AG08396 (cell line): ENCODE measurements at places on chromosomes 4 and X.
A peak's percentile ranks its signal among the peaks of the same experiment; 100 is the strongest.

DNA sequence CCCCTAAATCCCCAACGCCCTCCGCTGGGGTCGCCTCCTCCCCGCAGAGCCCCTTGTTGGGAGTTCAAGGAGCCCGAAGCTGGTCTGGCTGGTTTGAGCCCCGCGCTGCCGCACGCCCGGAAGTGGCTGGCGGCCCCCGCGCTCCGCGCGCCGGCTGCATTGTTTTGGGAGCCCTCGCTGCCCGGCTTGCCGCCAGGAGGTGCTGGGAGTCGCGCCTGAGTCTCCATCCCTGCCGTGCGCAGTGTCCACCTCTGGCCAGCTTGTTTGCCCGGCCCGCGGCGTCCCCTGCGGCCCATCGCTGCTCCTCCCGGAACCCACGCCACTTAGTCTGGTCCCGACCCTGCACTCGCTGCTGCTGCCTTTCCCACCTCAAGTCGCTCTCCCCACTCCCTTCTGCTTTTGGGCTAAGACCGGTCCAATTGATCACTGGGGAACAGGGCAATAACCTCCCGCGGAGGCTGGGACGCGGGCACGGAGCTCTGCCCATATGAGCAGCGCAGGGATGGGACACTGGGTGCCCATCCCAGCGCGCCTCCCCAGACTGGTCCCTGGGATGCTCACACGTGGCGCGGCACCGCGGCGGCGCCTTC lies 2.2 kb upstream of the SFRP2 start:
- peak; percentile 43 for DNase-seq

DNA sequence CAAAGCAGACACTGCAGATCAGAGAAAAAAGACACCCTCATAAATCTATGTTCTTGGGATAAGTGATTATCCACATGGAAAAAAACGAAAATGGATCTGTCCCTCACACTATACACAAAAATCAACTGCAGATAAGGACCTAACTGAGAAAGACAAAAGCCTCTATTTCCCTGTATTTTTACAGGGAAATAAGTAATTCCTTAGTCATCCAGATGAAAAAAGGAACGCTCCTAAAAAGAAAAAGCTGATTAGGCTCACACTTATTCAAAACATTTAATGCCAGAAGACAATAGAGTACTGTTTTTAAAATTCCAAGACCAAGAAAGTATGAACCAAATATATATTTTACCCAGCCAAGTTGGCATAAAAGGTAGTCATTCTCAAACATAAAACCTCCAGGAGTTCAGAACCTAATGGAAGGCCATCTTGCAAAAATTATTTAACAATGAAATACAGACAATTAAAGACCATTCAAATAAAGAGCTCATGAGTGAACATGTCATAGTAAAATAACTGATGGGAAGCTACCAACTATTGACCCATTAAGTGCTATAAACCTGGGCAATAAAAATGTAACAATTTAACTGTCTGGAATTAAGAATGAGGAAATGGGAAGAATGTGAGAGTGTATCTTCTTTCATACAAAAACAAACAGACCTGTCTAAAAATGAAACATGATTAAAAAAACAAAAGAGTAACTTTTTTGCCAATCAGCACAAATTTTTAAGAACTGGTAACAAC lies 20.4 kb downstream of the PAPSS1 start:
- DNase-seq = no peak

- DNase-seq = no peak
Observed at GRCh38 chr4:57053508-57053907, 56.7 kb downstream of the IGFBP7 start.

DNA sequence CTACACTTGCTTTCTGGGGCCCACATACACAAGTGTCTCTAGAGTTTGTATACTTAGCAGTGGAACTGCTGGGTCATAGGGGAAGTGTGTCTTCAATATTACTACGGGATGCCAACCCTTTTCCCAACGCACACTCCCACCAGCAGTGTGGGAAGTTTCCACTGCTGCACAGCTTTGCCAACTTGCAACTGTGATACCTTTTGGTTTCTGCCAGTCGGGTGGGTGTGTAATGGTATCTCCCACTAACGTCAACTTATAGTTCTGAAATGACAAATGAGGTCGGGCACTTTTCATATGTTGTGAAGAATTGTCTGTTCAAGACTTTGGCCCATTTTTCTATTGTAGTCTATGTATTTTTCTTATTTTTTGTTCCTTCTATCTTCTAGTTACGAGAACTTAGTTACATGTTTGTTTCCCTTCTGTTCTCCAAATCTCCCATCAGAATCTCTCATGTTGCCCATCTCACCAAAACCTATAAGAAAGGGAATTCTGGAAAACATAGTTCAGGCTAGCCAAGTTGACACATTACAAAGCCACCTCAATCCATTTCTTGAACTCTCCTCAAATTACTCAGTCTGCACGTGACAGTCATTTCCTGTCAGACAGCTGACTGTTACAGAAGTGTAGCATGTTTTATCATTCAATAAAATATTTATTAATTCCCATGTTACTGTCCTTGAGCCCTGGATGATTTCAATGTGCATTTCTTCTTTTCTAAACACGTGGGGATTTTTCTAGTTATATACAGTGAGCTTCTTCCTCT lies 30.7 kb downstream of the PNMA6E start:
- DNase-seq = no peak

- DNase-seq = no peak
Observed at GRCh38 chrX:29841750-29842149, 373.6 kb upstream of the MAGEB2 start.

DNA sequence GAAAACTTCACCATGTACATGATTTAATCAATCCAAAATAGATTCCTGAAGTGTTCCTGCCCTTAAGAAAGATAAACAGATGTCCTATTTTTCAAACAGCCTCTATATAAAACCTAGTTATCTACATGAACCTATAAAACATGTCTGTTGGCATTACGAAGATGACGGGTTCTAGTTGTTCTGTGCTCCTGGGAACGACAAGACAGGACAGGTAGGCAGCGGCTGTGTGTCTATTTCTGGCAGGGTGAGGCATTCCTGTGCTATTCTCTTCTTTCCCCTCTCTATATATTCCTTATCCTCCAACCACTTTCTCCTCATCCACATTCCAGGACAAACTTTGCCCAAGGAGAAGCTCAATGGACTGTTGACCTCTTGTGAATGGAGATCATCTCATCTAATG lies 6.1 kb downstream of the FAT1 start:
- DNase-seq = no peak

DNA sequence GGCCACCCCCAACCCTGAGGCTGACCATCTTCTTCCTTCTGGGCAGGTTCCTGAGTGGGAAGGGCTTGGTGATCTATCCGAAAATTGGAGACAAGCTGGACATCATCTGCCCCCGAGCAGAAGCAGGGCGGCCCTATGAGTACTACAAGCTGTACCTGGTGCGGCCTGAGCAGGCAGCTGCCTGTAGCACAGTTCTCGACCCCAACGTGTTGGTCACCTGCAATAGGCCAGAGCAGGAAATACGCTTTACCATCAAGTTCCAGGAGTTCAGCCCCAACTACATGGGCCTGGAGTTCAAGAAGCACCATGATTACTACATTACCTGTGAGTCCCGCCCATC lies 9.7 kb downstream of the EFNB1 start:
- no peak for DNase-seq

DNA sequence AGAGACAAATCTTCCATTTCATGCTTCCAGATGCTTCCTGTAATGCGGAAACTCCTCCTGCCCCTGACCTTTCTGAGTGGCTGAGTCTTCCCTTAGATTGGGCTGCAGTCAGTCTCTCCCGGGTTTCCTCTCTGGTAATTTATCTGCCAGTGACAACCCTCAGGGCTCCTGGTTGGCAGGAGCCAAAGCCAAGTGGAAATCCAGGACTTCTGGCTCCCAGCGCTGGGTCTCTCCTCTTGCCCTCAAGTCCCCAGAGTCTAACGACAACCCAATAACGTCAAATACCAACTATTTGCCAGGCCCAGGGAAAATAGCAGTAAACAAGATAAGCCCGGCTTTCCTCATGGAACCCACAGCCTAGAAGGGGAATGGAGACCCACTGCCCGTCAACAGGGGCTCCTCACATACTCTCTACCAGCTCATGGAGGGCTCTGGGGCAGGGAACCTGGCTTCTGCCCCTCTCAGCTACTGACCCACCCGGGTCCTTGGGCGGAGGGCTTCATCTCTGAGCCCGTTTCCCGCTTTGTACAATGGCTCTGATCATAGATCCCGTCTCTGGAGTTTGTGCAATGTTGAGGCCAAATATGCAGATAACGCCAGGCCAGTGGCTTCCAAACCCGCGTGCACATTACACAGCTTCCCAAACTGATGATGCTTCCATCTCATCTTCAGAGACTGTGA lies 1.1 kb upstream of the TBC1D14 start:
- peak; percentile 63 for DNase-seq

DNA sequence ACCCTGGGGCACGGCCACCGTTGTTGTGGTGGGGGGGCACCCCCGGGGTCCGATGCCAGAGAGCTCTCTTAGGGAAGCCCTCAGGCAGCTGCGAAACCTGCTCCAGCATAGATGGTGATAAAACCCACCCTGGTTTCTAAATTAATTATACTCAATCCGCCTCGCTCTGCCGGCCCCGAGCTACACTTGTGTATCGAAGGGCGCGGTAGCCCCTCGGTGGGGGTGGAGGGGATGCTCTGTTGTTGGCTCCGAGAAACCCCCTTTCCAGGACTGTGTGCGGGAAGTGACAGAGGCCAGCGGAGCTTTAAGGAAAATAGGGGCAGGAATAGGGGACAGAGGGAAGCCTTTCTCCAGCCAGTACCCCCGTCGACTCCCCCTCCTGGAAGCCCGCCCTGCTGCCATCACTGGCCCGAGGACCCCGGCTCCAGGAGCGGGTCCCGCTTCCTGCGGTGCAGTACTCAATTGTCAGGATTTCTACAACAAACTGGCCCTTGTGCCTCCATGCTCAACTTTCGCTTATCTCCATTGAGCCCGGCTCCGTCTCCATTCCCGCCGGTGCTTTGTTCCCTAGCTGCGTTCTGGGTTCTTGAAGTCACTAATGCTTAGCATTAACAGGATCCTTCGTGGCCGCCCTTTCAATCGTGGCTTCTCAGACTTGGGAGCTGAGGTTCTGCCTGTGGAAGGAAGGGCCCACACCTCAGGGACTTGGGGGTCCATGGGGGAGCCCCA lies 408.2 kb downstream of the BCOR start:
- DNase-seq = no peak

- no peak for DNase-seq
Observed at GRCh38 chrX:107979534-107979933, 2.6 kb downstream of the TEX13B start.

DNA sequence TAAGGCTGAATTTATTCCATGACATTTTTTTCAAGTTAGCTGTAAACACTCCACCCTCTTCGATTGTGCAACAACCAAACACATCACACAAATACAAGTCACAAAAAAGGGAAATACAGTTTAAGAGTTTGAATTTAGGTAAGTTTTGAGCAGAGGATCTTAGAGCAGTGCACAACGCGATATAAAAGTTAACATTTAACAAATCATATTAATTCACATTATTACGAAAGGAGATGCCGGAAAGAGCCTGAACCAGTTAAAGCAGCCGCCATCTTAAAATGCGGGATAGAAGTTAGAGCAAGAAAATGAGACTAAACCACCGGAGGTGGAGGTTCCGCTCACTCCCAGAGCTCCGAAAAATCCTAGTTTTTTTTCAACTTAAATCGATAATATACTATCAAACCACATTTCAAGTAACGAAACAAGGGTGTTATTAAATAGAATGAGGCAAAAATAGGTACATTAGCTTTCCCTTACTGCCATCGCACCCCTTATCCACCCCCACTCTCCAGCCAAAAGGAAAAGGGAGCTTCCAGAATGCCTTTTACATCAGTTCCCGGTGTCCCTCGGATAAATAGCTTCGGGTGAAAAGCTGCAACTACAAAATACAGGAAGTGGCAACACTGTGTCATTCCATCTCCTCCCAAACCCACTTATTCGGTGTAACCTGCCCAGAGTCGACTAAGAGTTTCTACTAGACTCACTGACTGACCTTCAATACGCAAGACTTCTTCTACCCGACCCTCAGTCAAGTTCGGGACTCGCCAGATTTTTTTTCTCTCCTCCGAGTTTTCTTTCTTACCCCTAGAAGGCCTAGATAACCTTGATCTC lies 1.9 kb downstream of the UBE2D3 start:
- no peak for DNase-seq

- DNase-seq = no peak
Observed at GRCh38 chrX:23911126-23911835, 3.5 kb downstream of the CXorf58 start.

DNA sequence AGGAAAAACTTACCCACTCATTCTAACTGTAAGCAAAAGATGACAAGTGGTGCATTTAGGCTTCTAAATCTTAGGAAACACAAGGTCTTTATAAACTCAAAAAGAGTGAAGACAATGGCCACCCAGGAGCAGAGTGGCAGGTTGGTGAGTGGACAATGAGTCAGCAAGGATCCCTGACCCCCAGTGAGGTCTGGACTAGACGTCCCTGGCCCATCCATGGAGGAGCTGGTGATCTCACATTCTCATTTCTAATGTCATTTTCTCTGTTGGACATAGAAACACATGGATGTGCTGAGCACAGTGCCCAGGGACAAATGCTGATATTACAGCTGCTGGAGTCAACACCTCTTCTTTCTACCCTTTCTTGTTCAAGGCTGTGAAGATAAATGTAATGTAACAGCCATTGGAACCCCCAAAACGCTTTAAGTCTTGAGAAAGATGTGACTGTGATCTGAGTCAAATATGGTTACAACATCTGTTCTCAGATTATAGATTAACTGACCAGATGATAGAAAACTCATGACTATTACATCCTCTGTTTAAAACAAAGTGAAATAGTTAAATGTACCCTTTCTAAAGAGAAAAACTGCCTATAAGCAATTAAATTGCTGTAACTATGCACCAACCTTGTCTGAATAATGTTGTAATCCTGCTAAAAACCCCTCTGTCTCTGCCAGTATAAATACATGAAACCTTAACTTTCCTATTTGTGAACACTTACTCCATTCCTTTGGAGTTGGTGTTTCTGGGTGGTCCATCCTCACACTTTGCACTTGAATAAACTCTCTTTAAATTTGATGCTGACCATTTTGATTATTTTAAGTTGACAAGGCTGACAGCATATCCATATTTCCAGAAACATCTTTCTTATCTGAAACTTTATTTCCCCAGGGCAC lies 92.7 kb downstream of the USP46 start:
- DNase-seq = no peak

- DNase-seq = no peak
Observed at GRCh38 chr4:7015383-7016035, 27.7 kb upstream of the TADA2B start.

GRCh38 chrX:41522081-41522480 lies 74.9 kb downstream of the NYX start:
- DNase-seq = no peak

- no peak for DNase-seq
Observed at GRCh38 chr4:7541414-7541810, 106.7 kb upstream of the PSAPL1 start.

GRCh38 chrX:48677516-48677915 lies 6.1 kb upstream of the WAS start:
- DNase-seq = no peak

GRCh38 chrX:124605511-124605910 lies 259.1 kb downstream of the SH2D1A start:
- no peak for DNase-seq

- no peak for DNase-seq
Observed at GRCh38 chr4:40749717-40750460, at the start of gene NSUN7. Gene NSUN7 (plus strand): TSS chr4:40749955. CDS start chr4:40750694, 739 bp downstream.
